ENCODE measurements at places on chromosomes 3 and 15.

GRCh38 chr15:53974813-53975212 lies 3.4 kb upstream of the UNC13C start:
- DNase-seq, result no peak

DNA sequence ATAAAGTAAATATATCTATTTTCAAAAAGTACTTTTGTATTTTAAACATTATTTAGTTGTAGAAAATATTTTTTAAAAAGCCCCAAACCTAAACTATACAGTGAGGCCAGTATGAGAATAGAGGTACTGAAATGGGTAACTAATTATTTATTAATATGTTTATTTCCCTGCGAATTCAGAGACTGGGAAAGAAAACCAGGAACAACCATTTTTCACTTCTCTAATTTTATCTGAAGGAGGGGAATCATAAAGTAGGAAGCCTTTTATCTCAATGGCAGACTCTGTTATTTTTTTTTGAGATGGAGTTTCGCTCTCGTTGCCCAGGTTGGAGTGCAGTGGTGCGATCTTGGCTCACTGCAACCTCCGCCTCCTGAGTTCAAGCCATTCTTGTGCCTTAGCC lies 63.6 kb upstream of the TRAK1 start:
- DNase-seq, result no peak

DNA sequence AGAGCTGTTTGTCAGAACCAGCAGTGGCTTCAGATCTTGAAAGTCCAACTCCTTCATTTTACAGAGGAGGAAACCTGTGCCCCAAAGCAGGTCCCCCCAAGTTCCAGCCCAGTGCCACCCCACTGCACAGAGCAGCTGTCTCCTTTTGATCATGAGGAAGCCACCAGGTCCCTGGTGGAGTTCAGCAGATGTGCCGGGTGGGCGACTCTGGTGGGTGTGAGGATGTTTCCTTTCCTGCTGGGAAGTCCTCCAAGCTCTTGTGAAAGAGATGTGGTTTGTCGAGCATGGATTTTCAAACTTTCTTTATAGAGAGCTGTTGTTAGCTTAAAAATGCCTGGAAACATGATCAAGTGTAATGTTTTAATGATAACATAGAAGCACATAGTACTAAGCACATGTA lies 52.0 kb downstream of the SMAD3 start:
- no peak for DNase-seq

DNA sequence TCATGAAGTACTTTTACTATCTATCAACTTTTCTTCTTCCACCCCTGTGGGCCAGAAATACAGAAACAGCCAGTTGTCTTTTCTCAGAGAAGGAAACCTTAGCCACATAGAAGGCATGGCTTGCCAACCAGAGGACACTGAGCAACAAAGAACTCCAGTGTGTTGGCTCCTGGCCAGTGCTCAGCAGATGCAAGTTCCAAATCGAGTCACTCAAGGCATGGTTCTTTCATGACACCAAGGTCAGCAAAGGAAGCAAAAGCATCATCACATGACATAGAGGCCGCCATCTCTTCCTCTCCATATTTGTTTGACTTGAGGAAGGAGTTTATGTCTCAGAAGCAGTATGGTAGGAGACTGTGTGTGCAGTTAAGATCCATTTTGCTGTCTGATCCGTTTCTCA lies 92.2 kb downstream of the MYLK start:
- no peak for DNase-seq

GRCh38 chr15:86657305-86657704 lies 577.6 kb downstream of the AGBL1 start:
- no peak for DNase-seq

DNA sequence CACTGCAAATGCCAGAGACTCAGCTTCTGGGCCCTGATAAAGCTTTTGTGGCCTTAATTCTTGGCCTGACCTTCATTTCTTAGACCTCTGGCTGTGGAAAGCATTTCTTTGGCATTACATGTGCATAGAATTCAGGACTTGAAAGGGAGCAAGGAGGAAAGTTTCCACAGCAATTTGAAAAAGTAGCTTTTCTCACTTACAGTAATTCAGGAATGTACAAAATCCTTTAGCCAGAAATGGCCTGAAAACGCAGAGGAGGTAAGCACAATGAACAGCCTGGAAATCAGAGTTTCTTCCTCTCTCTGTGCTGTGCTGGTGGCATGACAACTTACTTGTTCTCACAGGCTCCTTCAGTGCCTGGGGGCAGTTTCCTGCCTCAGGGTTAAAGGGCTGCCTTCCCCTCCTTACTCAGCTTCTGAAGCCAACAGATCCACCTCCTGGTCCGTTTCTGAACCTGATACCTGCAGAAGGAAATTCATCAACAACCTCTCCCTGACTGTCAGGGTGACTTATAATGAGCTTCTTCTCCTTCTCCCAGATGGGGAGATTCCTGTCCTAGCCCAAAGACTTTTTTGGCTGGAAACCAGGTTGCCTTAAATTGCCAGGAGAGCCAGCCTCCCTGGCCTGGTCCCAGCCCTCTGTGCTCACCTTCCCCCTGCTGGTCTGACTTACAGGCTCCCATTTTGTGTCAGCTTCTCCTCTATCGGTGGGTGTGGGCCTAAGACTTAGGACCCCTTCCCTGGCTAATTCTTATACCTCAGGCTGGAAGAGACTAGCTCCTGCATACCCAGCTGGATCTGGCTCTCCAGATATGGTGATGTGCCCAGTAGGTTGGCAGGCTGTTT lies 102.3 kb downstream of the MYRIP start:
- DNase-seq, result no peak

GRCh38 chr15:76799760-76800159 lies 105.4 kb downstream of the SCAPER start:
- no peak for DNase-seq

All from stimulated activated CD4-positive, alpha-beta T cell treated with anti-CD3 and anti-CD28 coated beads, Interleukin-4, amount 100 ng/mL, for 4 hours (primary cell).